DND-41 (cell line): ENCODE measurements at places on chromosomes 11 and 22.
A peak's percentile ranks its signal among the peaks of the same experiment; 100 is the strongest.

DNA sequence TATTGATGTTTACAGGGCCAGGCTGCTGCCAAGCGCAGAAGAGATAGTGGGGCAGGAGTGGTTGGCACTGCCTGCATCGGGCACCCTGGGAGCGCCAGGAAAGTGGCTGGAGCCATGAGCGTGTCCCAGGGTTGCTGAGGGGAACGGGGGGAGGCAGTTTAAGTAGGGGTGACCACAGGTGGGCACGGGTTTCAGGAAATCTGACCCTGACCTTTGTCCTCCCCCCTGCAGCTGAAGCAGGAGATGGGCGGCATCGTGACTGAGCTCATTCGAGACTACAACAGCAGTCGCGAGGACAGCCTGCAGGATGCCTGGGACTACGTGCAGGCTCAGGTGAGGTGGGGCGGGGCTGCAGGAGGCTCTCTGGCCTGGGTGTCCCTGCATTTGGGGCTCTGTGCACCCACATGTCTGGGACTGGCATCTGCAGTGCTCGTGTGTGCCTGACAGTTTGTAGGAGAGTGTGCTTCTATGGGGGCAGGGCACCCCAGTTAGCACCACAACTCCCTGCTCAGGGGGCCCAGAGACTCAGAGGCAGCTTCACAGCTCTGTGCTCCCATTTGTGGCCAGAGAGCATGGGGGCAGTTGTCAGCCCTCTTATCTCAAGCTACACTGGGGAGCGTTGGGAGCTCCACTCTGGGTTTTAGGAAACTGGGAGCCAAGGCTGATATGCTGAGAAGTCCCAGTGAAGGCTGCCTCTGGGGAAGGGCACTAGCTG is 49.7 kb downstream of the CD82 start:
- DNase-seq = no peak

GRCh38 chr11:109085708-109086373 is 336.1 kb upstream of the C11orf87 start:
- no peak for DNase-seq

DNA sequence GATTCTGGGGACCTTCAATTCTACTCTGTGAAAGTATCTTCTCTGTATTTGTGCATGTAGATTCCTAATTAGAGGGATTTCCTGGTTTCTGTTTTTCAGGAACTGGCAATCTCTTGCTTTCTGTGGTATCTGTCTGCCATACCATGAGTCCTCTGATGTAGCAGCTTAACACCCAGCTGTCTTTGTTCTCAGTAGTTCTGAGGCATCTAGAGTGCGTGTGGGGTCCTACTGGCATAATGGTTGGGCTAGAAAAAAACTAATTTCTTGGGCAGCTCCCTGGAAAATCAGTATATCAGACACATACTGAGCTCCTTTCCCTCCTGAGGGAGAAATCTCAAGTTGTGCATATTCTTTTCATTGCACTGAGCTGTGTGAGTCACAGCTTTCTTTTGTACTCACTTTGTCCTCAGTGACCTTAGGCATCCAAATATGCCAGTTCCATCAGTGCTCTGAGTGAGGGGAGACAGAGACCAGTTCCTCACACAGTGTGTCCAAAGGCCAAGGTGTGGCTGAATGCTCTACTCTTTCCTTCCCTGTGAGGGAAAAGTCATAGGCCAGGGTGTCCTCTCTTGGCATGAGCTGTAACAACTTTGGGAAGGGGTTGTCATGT is 35.5 kb upstream of the SLC22A24 start:
- no peak for DNase-seq

DNA sequence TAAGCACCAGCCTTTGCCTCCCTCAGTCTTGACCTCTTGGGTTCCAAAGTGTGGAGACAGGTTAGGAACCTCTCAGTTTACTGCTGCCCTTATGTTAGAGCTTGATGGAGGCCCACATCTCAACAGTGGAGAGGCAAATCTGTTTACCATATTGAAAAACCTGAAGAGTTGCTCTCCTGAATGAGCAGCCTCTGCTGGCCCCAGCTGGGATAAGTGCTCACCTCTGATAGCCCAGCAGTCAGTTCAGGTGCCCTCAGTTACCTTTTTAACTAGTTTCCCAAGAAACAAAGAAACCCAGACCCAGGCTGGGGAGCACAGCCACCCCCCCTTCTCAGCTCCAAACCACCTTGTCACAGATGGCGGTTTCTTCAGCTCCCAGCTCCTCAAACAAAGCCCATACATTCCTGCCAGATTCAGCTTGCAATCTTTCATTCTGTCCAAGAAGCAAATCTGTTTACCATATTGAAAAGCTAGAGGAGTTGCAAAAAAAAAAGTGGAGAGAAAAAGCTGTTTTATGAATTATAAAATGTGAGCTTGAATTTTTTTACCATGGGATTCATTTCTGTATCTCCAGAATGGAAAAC is 57.2 kb downstream of the PPFIBP2 start:
- DNase-seq = no peak

- no peak for DNase-seq
Measured at GRCh38 chr11:64710418-64711137, 12.4 kb downstream of the NRXN2 start.

GRCh38 chr11:1317993-1318392 is 8.6 kb upstream of the TOLLIP start:
- DNase-seq = no peak

- DNase-seq = no peak
Measured at GRCh38 chr11:88308576-88308975, 29.0 kb downstream of the CTSC start.

- peak; percentile 73 for DNase-seq
Measured at GRCh38 chr22:28792491-28793383, 7.6 kb downstream of the XBP1 start.

- no peak for DNase-seq
Measured at GRCh38 chr11:121095561-121095960, 5.5 kb upstream of the TECTA start.

GRCh38 chr11:103480421-103480820 is 371.2 kb downstream of the DYNC2H1 start:
- DNase-seq = no peak

GRCh38 chr22:46569848-46570695 is 32.7 kb upstream of the CELSR1 start:
- no peak for DNase-seq

- DNase-seq = no peak
Measured at GRCh38 chr11:75469785-75470405, 36.9 kb upstream of the KLHL35 start.

DNA sequence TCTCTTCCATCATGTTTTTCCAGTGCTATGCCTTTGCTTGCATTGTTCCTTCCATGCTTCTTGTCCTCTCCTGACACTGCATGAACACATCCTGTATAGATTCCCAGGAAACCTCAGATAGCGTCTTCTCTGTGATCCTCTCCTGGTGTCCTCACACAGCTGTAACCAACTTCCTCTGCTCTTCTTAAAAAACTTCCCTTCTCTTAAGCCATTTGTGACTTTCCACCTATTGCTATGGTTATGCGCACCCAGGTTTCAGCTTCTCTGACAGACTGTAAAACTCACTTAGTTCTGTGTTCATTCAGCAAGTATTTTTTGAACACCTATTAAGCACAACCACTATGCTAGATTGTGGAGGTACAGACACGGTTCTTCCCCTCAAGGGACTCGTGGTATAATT is 5.1 kb upstream of the APLP2 start:
- no peak for DNase-seq

DNA sequence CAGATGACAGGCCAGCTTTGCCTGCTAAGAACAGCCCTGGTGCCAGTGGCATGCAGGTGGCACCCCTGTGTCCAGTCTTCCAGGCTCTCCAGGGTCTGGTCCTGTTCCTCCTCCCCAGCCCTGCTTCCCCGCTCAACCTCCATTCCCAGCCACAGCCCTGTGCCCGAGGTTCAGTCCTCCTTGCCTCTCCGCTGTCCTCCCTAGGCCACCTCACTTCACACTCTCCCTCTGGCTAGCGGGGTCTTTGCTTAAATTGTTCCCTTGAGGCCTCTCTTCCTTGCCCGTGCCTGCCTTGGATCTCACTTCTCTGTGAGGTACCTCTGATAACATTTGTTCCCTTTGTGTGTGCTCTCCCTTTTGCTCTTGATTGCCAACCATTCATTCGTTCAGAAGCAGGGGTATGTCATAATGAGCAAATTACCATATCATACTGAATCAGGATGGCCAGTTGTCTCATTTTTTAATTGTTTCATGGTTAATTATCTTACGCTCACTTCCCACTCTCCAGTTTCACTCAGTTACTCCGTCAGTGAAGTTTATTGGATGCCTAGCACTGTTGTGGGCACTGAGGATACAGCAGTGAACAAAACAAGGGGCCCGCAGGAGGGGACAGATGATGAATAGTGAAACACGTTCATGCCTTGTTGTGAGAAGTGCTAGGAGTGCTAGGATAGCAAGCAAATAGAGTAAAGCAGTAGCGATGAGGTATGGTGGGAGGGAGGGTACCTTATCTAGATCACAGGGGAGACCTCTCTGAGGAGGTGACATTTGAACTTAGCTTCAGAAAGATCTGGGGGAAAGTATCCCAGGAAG is 7.4 kb downstream of the BMAL1 start:
- DNase-seq = no peak

GRCh38 chr11:105609832-105610781 is at the start of gene GRIA4:
Gene GRIA4, plus strand, starts transcription at chr11:105610073. Its CDS starts 925 bp downstream, at chr11:105610998.
- DNase-seq = no peak

- no peak for DNase-seq
Measured at GRCh38 chr11:60989093-60989650, 17.7 kb downstream of the CD6 start.

GRCh38 chr11:78019808-78020207 is 3.3 kb downstream of the KCTD14 start:
- no peak for DNase-seq

DNA sequence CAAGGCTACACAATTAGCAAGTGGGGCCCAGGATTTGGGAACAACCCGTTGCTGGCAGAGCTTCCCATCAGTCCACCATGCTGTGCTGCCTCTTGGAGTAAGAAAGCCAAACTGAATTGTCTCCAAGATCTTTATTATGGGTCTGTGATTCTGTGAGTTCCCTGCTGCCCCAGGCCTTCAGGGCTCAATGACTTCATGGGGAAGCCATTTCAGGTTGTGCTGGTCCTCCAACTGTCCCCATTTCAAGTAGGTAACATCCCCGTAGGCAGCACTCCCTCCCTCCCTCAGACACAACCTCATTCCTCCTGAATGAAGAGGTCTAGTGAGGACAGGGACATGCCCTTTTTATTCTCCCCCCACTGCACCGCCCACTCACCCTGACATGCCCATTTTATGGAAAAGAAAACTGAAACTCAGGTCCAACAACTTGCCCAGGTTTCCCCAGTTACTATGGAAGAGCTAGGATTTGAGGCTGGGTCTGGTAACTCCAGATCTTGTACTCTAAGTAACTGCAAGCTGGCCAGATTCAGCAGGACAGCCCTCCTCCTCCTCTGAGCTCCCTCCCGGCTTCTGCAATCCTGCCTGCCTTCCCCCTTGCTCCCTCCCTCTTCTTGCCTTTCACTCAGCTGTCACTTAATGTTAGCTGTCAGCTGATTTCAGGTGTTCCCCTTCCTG is 8.2 kb upstream of the YWHAH start:
- DNase-seq = no peak

DNA sequence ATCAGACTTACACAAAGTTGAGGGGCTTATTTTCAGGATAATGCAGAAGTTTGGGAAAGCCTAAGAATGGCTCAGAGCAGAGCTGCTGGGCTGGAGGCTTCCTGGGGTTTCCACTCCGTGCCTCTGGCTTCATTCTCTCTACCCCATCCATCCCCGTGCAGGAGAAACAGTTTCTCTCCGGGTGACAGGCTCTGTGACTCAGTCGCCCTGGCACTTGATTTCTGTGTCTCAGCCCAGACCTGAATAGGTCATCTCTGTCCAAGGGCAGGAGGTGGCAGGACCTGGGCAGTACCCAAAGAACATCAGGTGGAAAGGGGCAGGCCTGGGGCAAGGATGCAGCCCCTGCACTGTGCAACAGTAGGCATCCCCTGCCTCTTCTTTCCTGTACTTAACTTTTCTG is 38.4 kb upstream of the RTL6 start:
- DNase-seq = no peak

DNA sequence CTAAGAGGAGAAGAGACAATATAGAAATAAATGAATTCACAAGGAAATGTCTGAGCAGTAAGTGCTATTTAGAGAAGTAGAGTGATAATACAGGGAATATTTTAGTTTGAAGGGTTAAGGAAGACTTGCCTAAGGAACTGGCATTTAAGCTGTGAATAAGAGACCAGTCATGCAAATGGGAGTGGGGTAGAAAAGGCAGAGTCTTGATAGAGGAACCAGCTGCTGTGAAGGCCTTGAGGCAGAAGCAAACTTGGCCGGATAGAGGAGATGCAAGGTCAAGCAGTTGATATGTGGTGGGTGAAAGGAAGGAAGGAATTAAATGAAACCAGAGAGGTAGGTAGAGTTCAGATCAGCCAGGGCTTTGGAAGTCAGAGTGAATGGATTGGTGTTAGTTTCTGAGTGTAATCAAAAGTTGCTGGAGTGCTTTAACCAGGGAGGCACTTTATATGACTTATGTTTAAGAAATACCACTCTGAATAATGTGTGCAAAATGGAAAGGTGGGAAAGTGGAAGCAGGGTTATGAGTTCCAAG is 198.4 kb upstream of the SESN3 start:
- no peak for DNase-seq

DNA sequence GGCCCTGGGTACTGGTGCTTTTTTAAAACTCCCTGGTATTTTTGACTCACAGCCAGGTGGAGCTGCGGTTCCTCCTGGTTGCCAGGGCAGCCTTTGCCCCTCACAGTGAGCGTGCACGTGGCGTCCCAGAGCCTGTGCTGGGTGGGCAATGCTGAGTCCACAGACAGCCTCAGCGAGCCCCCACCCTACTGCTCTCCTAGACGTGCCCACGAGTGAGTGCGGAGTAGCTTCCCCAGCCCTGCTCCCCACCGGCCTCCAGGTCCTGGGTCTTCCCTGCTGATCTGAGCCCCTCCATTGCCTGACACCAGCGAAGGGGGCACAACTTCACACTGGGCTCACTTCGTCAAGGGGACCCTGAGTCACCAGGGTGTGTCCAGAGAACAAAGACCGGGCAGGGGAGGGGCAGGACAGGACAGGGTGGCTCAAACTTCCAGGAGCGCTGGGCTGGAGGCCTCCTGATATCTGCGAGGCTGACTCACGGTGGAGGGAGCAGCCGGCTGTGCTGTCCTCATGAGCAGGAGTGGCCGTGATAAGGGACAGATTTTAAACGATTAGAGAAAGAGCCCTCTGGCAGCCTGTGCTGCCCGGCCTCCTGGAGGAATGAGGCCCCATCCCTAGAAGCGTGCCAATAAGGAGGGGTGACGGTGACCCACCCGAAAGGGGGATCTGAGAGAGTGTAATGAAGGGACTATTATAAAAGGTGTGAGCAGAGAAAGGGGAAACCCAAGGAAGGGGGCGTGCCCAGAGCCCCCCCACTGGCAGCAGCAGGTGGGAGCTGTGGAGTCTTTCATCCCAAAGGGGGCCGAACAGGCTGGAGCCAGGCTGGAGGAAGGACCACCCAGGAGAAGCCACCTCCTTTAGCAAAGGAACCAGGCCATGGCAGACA is 129.3 kb upstream of the FGF3 start:
- no peak for DNase-seq

GRCh38 chr11:61126256-61126655 is 24.0 kb downstream of the CD5 start:
- no peak for DNase-seq
